ENCODE measurements at places on chromosomes 7 and 10.

DNA sequence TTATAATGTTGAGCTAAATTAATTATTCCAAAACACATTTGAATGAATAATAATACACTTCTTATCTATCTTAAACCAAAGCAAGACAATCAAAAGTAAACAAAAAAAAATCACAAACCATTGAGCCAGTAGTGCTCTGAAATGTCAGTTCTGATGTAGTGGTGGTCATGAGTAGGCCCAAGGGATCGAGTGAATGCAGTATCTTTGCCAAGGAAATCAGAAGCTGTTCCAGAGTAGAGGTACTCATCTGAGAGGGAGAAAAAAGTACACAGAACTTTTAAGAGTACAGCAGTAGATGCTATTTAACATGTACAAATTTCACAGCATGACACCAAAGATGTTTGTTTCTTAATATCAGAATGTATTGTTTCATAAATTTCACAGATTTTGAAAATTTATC, 121.5 kb downstream of the SEMA3D start:
- DNase-seq, result no peak

- no peak for DNase-seq
These were observed 1.3 kb upstream of the PRTFDC1 start for GRCh38 chr10:24953675-24954074.

DNA sequence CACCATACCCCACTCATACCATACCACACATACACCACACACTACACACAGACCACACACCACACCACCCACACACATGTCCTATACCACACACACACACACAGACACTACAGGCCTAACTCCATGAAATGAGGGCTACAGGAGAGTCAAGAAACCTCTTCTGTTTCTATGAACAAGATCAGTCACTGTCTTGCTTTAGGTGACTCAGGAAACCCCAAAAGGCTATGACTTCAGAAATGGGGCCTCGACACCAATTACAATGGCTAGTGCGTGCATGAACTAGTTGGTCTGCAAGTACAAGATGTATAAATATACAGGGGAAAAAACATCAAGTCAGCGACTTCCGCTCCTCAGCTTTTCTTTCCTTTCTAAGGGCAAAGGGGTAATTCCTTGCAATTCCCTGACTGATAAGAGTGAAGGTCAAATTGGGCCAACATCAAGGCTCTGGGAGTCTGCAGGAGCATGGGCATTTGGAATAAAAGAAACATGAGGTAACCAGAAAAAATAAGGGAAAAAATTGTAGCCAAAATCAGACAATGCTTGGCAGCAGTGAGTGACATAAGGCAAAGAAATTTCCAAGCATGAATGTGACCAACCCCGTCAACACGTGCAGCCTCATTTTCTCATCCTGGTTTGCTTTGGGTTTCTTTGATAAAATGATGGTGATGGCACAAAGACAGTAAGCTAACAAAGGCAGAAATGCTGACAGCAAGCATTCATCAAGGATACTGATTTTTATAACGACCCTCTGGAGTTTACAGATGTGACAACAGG, 1.5 kb downstream of the PKD1L1 start:
- peak; percentile 30 for DNase-seq

GRCh38 chr10:65518379-65518778, 1407.5 kb upstream of the LRRTM3 start:
- no peak for DNase-seq

- no peak for DNase-seq
These were observed 6.5 kb upstream of the NANOS1 start for GRCh38 chr10:119022846-119023552.

DNA sequence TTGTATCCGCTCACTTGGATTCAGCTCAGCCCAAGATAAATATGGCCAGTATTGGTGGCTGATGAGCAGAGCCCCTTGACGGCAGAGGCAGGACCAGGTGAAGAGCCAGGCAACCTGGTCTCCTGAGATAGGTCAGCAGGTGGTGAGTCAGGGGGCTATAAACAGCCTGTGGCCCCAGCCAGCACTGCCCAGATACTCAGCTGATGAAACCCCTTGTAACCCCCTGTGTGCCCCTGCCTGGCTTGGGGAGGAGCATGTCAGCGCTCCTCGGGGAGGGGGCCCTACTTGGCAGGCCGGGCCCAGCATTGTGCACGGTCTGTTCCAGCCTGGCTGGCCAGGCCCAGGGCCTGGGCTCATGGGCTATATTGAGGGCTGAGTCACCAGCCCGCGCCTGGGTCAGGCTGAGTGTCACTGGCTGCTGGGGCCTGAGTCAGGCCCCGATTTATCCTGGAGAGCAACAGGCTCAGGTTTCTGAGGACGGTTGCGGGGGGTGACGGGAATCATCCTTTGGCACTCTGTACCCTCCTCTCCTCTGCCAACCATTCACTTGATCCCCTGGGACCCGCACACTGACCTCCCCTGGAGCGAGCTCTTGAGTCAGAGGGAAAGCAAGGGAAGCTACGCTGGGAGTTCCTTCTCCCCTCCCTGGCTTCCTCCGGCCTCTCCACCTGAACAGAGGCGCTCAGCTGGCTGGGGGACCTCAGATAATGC, 2.8 kb upstream of the FLNC start:
- peak; percentile 65 for DNase-seq

DNA sequence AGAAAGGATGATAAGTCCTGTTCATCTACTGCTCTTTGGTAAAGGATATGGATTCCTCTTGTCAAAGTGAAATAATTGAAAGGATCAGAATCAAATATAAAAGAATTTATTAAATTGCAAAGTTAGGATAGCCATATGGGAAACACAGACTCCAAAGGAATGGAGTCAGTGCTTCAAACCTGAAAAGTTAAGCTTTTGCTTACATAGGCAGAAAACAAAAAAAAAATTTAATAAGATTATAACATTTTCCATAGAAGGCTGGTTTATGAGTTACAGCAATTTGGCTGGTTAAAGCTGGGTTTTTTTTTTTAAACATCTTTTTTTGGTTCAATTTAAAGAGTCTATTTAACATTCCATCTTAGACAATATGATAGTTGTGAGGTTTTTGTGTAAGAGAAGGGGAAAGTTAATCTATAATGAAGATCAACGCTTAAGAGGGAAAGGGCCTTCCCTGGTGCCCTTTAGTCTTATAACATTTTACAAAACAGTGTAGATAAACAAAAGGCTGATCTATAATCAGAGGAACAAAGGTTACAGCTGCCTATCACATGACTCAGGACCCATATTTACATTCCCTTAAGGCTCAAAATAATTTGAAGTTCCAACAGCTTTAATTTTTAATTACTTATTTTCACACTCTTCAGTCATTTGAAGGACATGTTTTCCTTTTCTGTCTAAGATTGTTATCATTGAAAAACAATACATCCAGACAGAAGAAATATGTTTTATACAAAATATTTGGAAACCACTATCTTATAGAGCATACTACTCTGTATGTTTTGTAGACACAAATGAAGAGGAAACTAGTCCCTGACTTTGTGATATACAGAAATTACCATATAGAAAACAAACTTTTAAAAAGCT, 234.3 kb upstream of the MBL2 start:
- no peak for DNase-seq

- no peak for DNase-seq
These were observed 34.4 kb upstream of the PBLD start for GRCh38 chr10:68367121-68367520.

DNA sequence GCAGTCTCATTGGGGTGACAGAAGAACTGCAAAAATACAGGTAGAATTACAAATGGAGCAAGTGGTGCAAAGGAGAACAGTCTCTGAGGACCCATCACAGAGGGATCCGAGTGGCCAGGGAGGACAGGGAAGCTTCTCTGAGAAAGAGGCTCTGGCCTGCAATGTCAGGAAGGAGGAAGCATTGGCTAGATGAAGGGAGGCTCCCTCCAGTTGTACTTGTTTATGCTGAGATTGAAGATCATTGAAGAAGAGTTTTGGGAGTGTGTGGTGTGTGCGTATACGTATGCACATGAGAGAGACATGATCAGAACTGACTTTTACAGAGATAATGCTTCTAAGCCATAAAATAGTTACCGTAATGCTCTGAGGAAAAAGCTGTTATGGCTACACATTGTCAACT, 274.7 kb upstream of the FZD8 start:
- no peak for DNase-seq

DNA sequence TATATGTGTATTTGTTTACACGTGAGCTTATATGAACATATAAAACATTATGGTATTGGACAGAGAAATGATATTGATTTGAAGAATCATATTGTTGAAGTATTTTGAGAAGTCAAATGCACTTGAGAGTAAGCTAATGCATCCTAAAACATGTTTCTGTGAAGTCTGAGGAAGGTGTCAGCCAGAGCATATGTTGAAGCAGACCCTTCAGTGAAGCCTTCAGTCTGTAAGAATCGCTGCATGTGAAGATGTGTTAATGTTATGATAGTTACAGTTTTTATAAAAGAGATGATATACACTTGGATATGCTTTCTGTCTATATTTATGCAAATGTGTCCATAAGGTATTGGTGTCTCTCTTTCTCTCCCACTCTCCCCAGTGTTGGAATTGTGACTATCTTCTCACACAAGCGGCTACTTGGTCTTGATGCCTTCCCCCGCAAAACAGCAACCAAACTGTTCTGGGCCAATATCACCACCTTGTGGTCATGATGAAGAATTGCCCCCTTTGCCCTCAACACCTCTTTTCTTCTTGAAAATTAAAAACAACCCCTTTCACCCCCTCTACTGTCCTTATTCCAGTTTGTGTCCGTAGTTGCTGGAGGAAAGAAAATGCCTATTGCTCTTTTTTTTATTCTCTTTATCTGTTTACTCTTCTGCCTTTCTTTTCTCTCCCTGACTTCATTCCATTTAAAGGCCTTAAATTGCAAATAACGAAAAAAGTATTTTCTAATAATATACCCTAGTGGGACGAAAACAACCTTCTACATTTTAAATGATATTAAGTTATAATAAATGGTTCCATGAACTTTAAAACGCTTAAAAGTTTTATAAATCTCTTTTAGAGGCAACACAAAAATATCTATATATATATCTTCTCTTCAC, 64.9 kb downstream of the IKZF1 start:
- DNase-seq, result peak; percentile 9

DNA sequence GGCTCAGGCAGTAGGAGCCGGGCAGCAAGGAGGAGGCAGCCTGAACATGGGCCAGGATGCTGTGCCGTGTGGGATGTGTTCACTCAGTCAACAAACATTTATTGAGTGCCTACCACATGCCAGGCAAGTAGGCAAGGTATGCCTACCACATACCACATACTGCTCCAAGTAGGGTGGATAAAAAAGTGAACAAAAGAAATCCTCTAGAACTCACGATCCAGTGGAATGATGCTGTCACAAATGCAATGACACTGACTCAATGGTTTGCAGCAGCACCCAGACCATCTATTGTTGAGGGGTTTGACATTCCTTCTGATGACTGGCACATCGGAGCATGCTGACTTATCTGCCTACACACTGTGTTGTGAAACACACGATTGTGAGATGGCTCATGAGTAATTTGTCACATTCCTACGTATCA, 413.5 kb downstream of the NRG3 start:
- no peak for DNase-seq

- DNase-seq, result no peak
These were observed 140.1 kb downstream of the DNAJB6 start for GRCh38 chr7:157476654-157477549.

DNA sequence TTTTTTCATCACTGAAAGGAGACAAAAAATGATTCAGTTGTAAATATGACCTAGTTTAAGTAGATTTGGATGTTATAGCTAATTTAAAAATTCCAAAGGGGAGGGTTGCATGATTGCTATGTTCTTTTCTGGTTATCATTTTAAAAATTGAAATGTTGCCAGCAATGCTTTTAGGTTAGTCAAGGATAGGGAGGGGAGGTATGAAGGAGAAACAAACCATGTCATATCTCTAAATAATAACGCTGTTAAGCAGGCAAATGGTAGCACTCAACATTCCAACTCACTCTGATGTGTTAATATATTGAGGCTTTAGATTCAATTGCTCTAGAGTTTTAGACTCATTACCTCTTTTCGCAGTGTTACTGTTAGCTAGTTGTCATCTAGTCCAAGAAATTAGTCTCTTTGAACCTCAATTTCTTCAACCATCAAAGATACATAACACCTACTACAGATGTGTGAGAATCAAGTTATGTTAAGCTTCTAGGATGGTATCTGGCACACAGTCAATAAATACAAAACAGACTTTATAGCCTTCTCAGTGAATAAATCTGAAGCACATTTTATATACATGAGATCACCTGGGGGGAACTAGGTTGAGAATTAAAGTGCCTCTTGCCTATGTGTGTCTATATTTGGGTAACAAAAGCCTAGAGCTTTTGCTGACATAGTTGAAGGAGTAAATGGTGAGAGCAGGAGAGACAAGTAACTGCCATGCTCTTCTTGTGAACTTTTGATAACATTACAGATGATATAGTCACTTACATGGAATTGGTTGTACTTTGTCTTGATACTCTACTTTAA, 124.9 kb downstream of the CSTF2T start:
- no peak for DNase-seq

GRCh38 chr10:21329995-21330627, 195.4 kb downstream of the SKIDA1 start:
- peak; percentile 85 for DNase-seq

GRCh38 chr7:64908358-64908757, 5.3 kb downstream of the ZNF273 start:
- DNase-seq, result no peak

- no peak for DNase-seq
These were observed 31.3 kb upstream of the LSM8 start for GRCh38 chr7:118152654-118153053.

- DNase-seq, result no peak
These were observed 8.7 kb upstream of the BHLHA15 start for GRCh38 chr7:98202367-98203195.

- no peak for DNase-seq
These were observed 26.7 kb downstream of the PLPP4 start for GRCh38 chr10:120483651-120484301.

GRCh38 chr10:123635745-123636144, 30.4 kb upstream of the GPR26 start:
- no peak for DNase-seq

DNA sequence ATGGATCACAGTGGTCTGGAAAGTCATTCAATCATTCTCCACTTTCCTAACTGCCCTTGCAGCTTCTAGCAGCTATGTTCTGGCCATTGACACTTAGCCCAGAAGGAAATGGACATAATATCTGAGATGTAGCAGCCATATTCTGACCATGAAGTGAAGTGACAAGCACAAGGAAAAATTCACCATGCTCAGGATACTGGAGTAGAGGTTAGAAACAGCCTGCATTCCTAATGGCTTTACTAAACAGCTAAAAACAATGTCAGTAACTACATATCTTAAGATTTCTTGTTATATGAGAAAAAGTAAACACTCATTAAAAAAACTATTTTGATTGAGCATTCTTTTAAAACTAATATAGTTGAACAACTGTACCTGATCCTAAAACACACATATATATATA, 443.8 kb downstream of the MAGI2 start:
- DNase-seq, result no peak

DNA sequence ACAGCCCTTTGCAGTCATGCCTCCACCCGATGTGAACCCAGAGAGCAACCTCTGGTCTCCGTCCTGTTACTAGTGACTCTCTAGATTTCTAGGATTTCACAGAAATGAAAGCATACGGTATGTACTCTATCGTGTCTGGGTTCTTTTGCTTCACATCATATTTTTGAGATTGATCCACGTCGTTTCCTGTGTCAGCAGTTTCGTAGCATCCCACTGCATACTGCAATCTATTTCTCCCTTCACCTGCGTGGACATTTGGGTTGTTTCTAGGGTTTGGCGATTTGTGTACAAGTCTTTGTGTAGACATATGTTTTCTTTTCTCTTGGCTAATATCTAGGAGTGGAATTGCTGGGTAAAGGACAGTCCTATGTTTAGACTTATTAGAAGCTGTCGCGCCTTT, 119.8 kb upstream of the PCBD1 start:
- DNase-seq, result no peak

Data from kidney capillary endothelial cell (primary cell).